ENCODE measurements at places on chromosomes 6 and 20. TPM values are rescaled to one million over a fixed set of nuclear protein-coding genes. Genes with fewer than 3 reads are reported as not detected.
A peak's percentile ranks its signal among the peaks of the same experiment; 100 is the strongest.

DNA sequence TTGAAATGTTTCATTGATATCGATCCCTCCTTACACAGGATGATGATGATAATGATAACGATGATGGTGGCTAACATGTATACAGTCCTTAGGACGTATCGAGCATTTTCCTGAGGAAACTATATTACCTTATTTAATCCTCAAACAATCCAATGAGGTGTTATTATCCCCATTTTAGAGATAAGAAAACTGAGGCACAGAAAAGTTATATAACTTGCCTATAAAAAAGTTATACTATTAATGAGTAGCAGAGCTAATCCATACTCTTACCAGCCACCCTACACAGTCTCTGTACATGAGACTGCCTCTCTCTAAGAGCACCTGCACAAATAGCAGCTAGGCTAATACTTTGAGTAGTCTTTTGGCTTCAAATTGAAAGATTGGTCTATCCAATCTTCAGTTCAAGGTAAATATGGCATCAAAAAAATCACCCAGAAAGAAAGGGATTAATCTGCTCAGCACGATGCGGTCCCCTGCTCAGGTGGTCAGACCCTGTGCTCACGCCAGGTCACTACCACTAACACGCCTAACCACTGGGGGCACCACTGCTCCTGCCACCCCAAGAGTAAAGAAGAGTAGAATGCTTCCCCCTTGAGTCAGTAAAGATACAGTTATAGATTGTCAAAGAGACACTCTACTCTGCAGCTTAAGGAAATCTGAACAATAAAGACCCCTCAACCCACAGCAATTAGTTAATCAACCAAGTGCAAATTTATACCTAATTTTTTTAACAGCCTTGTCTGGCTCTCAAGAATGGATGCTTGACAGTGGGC lies 15.0 kb downstream of the GABBR1 start:
- DNase-seq: peak; percentile 65

DNA sequence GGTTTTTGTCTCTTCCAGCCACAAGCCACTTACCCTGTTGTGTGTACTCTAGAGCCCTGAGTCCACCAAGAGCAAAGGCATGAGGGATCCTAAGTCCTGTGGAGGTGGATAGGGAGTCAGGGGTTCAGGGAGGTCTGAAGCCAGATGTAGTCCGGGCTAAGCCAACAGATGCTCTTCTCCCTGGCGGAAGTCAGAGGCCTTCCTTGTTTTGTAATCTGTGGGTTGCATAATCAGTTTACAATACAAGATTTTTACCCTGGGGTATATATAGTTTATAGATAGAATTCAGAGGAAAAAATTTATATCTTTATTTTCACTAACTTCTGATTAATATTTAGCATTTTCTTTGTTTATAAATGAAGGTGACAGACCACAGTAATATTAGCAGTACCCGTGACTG lies 9.2 kb downstream of the LAMP5 start:
- DNase-seq: no peak

DNA sequence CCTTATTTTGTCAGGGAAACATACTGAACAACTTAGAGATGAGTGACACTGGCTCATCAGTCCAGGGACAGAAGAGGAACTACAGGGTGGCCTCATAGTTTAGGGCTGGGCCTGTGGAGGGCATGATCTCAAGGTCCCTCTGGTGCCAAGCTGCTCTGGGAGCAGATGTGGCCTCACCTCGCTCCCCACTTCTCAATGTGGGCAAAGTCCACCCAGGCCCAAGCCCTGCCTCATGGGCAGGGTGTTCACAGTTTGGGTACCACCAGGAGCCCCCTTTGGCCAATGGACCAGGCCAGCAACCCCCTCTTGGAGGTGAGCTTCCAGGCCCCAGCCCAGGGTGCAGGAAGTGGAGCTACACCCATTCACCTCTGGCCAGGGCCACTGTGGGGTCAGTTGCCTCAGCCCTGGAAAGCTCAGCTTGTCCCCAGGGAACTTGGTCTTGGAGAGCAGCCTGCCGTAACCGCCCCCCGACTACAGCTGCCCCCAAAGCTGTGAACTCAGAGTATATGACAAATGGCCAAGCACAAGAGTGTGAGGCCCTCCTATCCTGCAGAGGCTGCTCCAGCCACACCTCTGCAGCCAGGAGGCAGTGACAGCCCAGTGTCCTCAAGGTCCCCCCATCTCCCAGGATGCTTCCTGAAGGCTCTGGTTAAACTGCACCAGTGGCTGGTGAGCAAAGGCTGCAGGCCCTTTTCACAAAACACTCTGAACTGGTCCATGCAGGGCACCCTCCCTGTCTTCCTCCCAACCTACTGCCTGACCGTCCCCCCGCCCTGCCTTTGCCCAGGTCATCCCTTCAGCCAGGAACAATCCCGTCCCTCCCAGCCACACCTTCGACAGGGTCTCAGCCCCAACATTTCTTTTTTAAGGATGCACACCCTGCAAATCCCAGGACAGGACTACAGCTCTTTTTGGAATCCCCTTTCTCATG lies 3.6 kb downstream of the ADISSP start:
- no peak for DNase-seq

The PNLDC1 gene
- total RNA-seq: not detected
